ENCODE measurements at places on chromosomes 12 and 14. TPM values are rescaled to one million over a fixed set of nuclear protein-coding genes. Genes with fewer than 3 reads are reported as not detected.

PIWIL1 gene
- not detected for total RNA-seq

TMTC2 gene
- 83.6 TPM for total RNA-seq

SPX gene
- total RNA-seq: 0.54 TPM

TGM1 gene
- total RNA-seq: 0.36 TPM

RXYLT1 gene
- 22.5 TPM for total RNA-seq

NIN gene
- total RNA-seq: 33.4 TPM

KLRD1 gene
- total RNA-seq: 0.16 TPM

MYH7 gene
- total RNA-seq: not detected

CHGA gene
- not detected for total RNA-seq

TAS2R46 gene
- total RNA-seq: 4.7 TPM

NKX2-8 gene
- not detected for total RNA-seq

TCL1B gene
- total RNA-seq: not detected

LMNTD1 gene
- total RNA-seq: not detected

RPL10L gene
- total RNA-seq: not detected

TTC9 gene
- total RNA-seq: 0.45 TPM

PSMD9 gene
- total RNA-seq: 27.6 TPM

DCN gene
- total RNA-seq: 2,298 TPM

TMEM132C gene
- total RNA-seq: not detected

CLEC4D gene
- not detected for total RNA-seq

A2M gene
- 0.54 TPM for total RNA-seq

HOTAIR gene
- total RNA-seq: not detected

RNF212B gene
- total RNA-seq: not detected

ASB2 gene
- total RNA-seq: 0.49 TPM

Data from fibroblast of the aortic adventitia (primary cell).